A549 treated with dexamethasone at 1 μM for 4 hours (cell line): ENCODE measurements at places on chromosomes 4 and X. TPM values are rescaled to one million over a fixed set of nuclear protein-coding genes. Genes with fewer than 3 reads are reported as not detected.

Gene FATE1
- total RNA-seq: not detected in 5 replicates

Gene MAP3K15
- 1.6 to 2.2 TPM (median 1.9 TPM) in 5 replicates for total RNA-seq

Gene MAEA
- total RNA-seq: 52.8 to 62.2 TPM (median 59.5 TPM) in 5 replicates

Gene SLC25A4
- total RNA-seq: 13.0 to 15.9 TPM (median 14.7 TPM) in 5 replicates

Gene DGKK
- total RNA-seq: not detected in 5 replicates

Gene KLB
- 0.06 to 0.27 TPM (median 0.16 TPM) in 5 replicates for total RNA-seq

Gene SPANXN4
- total RNA-seq: not detected in 5 replicates

Gene C4orf54
- 0.01 TPM in 1 of 5 replicates, not detected in the others for total RNA-seq

Gene HMGB2
- total RNA-seq: 95.2 to 123 TPM (median 104 TPM) in 5 replicates

Gene ITIH6
- 0.01 TPM in 1 of 5 replicates, not detected in the others for total RNA-seq

Gene MTCP1
- 13.4 to 17.6 TPM (median 16.3 TPM) in 5 replicates for total RNA-seq

Gene DDX53
- total RNA-seq: not detected in 5 replicates

Gene PLAC8
- total RNA-seq: 0.74 to 1.2 TPM (median 0.96 TPM) in 5 replicates

Gene MRPS18C
- 42.4 to 71.1 TPM (median 47.4 TPM) in 5 replicates for total RNA-seq

Gene MAGEA6
- 10.1 to 13.3 TPM (median 11.9 TPM) in 5 replicates for total RNA-seq

Gene ADH7
- not detected in 5 replicates for total RNA-seq

Gene AMBN
- total RNA-seq: not detected in 5 replicates

Gene GATA1
- not detected in 5 replicates for total RNA-seq

Gene LRIT3
- total RNA-seq: 0.03 to 0.06 TPM (median 0.04 TPM) in 4 of 5 replicates, not detected in the other

Gene F9
- not detected in 5 replicates for total RNA-seq

Gene IL3RA
- total RNA-seq: 0.09 to 0.44 TPM (median 0.20 TPM) in 5 replicates
